KG1 (cell line): ENCODE measurements at places on chromosomes 1 and 21.

DNA sequence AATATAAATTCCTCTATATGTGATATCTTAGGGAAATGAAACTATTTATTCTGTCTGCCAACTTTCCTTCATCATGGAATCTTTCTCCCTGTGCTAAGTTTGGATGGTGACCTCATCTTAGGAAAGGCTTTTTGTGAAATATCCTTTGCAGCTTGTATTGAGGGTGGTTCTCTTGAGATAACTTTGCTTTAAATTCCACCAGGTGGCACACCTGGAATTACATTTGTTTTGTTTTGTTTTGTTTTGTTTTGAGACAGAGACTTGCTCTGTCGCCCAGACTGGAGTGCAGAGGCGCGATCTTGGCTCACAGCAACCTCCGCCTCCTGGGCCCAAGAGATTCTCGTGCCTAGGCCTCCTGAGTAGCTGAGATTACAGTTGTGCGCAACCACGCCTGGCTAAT, 7.6 kb upstream of the CD1A start:
- DNase-seq = no peak

DNA sequence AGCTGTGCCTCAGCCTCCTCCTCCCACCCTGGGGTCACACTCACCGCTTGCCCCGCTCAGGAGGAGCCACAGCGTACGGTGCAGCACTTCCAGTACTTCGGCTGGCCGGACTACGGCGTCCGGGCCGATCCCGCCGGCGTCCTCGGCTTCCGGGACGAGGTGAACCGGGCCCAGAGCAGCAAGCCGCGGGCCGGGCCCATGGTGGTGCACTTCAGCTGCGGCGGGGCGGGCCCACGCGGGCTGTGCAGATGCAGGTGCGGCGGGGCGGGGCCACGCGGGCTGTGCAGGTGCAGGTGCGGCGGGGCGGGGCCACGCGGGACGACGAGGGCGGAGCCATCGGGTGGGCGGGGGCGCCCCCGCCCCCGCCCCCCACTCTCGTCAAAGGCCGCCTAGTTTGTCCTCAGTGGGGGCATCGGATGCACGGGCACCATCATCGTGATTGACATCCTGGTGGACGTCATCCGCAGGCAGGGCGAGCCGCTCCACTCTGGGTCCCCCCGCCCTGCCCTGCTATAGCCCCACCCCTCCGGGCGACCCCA, 5.5 kb downstream of the RNF223 start:
- DNase-seq = no peak

- no peak for DNase-seq
These were observed 5.9 kb upstream of the GRIK3 start for GRCh38 chr1:37040261-37040660.

DNA sequence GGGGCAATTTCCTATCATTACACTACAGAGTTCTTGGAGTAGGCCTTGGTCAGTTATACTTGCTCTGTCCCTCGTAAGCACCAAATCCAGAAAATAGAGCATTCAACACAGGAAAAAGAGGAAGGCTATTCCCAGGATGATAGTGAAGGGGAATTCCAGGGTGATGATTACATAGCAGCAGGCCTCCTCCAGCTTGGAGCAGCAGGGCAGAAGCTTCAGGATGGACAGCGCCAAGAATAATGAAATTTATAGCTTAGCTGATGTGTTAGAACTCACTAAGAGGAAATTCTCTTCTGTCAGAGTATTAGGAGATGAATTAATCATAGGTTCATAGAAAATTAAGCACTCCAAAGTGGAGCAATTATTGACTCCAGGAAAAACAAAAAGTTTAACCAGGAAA, 10.8 kb upstream of the SMAP2 start:
- DNase-seq = no peak

DNA sequence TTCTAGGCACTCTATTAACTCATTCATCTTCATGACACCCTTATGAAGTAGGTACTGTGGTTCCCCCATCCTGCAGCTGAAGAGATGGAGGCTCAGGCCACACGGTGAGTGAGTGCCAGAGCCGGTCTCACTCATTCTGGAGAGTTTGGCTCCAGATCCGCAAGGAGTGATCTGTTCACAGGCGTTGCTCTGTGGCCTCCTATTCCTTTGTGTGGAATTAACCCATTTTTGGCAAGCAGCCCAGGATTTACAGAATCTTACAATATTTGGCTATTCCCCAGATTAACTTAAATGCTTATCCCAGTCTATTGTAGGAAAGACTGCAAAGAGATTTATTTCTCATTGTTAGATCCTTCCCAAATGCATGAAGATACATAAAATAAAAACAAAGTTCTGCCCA, 29.6 kb downstream of the KIAA0040 start:
- no peak for DNase-seq
